ENCODE measurements at places on chromosomes 4 and X. TPM values are rescaled to one million over a fixed set of nuclear protein-coding genes. Genes with fewer than 3 reads are reported as not detected.

The TMEM144 gene
- 6.0 TPM for total RNA-seq

The RXFP1 gene
- total RNA-seq: not detected

The NXF2 gene
- total RNA-seq: not detected

- H3K4me1 ChIP-seq: no peaks in the 10 kb centered on the region
- H3K27ac ChIP-seq: no peak overlapping the region
- no peaks in the 10 kb centered on the region for H3K36me3 ChIP-seq
- no peak for DNase-seq
Measured at GRCh38 chr4:161522031-161522430, 641.8 kb downstream of the FSTL5 start.

DNA sequence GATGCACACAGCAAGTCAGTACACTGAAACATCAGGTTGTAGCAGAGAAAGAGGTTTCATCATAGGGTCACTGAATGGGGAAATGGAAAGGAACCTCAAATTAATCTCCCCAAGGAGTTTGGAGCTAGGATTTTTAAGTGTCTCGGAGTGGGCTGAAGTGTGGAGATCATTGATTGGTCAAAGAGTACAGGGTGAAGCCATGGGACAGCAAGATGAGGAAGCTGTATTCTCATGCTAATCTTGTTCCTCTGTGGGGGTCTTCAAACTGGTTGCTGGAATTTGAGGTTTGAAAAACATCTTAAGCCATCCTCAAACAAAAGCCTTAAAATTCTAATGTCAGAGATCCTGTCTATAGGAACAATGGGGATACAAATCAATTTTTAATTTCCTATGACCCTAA, 78.8 kb upstream of the TEX13A start:
- DNase-seq: no peak
- no peaks in the 10 kb centered on the region for H3K36me3 ChIP-seq
- H3K4me1 ChIP-seq: no peaks in the 10 kb centered on the region
- H3K27ac ChIP-seq: no peak overlapping the region
